CD4-positive, alpha-beta T cell treated with Interleukin-1 beta for 1 hour (primary cell): ENCODE measurements at places on chromosomes 5 and 9.

- no peak for DNase-seq
Observed at GRCh38 chr9:96137671-96138429, 164.1 kb downstream of the HSD17B3 start.

GRCh38 chr5:159804121-159804520 lies 112.2 kb upstream of the ADRA1B start:
- no peak for DNase-seq

- no peak for DNase-seq
Observed at GRCh38 chr9:96015876-96016686, 140.6 kb downstream of the ERCC6L2 start.

DNA sequence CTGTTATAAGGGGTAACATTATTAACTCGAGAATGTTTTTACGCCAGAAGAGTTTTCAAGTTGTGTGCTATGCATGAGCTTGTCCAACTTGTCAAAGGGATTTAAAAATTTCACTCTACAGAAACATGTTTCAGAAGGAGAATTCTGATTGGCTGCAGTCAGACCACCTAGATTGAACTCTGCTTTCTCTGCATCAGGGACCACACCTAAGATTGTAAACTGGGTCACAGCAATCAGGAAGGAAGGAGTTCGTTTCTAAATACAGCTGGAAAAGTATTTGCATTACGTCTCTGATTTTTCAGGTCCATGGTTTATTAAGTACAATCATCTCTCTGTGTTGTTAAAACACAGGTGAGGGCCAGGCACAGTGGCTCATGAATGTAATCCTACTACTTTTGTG lies 5.8 kb downstream of the GLRX start:
- DNase-seq, result no peak

DNA sequence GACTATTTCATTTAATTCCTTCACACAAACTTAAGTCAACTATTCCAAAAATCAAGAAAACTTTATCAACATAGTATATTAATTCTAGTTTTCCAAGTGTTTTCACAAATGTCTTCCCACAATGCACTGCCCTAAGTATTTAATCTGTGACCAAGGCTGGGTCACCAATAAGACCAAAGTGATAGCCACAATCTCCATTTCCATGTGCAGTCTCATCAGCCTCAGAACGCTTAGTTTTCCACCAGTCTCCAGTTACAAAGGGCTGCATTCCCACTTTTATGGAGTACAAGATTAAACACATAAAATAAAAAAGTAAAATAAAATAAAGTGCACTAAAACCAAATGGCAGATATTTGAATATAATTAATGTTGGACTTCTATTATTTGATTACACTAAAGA lies 371.6 kb upstream of the CCNH start:
- DNase-seq, result no peak

- DNase-seq, result no peak
Observed at GRCh38 chr5:157187046-157187754, 6.6 kb downstream of the ITK start.

- no peak for DNase-seq
Observed at GRCh38 chr9:78958892-78959291, 612.9 kb upstream of the TLE4 start.

- DNase-seq, result peak; percentile 74
Observed at GRCh38 chr5:172113036-172113435, 75.0 kb downstream of the STK10 start.

- no peak for DNase-seq
Observed at GRCh38 chr5:123752552-123753179, 240.7 kb downstream of the CSNK1G3 start.

- DNase-seq, result no peak
Observed at GRCh38 chr9:37271679-37272078, 150.8 kb upstream of the GRHPR start.

- DNase-seq, result no peak
Observed at GRCh38 chr5:102932781-102933180, 177.7 kb downstream of the PAM start.

DNA sequence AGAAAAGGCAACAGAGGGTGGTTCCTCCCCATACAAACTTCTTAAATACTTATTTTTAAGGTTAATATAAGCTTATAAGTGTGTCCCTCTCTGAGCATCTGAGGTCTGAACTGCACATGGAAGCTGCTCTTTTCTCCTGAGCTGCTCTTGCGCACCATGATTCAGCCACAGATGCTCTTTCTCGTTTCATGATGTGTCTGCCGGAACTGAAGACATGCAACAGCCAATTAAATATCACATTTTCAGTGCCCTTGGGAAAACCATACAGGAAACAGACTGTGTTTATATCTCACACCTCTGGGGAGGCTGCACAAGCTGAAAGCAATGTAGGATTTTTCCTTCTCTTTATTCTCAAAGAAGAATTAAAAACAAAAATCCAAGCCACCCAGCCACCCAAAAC lies 96.8 kb upstream of the NREP start:
- no peak for DNase-seq

GRCh38 chr5:150559088-150559487 lies 51.2 kb downstream of the NDST1 start:
- DNase-seq, result no peak

DNA sequence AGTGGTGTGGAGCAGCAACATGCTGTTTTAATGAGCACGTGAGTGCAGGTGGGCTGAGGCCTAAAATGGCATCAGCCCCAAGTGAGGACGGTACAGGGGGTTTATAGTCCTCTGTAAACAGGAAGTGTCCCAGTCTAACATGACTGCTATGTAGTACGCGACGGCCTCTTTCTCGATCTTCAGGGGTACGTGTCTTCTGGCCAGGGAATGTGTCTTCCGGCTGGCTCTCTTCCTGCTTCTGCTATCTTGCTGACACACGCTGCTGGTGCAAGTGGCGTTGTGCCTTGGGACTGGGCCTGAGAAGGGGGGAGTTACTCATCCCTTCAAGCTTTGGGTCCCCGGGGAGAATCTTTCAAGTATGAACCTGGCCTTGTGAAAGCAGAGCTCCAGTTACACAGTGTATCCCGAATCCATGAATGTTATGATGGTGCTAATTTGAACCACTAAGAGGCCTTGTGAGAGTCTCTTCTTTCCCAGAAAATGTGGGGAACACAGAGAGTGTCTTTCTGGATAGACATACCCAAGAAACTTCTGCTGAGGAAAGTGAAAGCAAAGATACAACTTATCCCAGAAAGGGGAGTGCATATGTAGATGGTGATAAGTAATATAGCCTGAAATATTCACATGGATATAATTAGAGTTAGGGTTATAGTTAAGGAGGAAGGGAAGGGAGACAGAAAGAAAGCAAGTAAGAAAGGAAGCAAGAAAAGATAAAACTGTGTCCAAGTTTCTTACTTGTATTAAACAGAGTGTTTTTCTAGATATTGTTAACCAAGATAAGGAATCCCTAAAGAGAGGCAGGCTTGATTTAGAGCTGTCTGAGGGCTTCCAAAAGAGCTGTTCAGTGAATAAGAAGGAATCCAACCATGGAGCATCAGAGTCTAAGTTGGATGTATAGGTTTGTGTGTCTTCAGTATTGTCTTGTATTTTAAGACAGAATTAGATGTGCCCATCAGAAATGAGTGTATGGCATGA lies 35.5 kb upstream of the ANXA2R start:
- DNase-seq, result no peak

DNA sequence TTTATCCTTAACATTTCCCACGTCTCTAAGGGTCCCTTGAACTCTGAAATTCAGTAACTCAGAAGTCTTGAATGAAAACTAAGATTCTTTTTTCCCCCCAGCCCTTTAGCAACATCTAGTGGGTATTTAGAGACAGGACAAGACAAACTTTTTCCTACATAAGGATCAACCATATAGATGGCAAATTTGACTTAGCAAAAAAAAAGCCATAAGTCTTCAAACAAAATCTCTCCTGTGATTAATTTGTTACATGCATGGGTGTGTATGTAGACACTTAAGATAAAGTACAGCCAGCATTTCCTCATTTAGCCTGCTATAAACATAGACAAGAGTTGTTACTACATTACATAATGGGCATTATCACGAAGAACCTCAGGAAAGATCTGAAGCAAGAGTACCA lies 29.1 kb upstream of the ANKRD31 start:
- no peak for DNase-seq

- DNase-seq, result no peak
Observed at GRCh38 chr5:131679911-131680310, 44.9 kb upstream of the RAPGEF6 start.

- peak; percentile 47 for DNase-seq
Observed at GRCh38 chr9:133115604-133116345, 5.3 kb downstream of the RALGDS start.

DNA sequence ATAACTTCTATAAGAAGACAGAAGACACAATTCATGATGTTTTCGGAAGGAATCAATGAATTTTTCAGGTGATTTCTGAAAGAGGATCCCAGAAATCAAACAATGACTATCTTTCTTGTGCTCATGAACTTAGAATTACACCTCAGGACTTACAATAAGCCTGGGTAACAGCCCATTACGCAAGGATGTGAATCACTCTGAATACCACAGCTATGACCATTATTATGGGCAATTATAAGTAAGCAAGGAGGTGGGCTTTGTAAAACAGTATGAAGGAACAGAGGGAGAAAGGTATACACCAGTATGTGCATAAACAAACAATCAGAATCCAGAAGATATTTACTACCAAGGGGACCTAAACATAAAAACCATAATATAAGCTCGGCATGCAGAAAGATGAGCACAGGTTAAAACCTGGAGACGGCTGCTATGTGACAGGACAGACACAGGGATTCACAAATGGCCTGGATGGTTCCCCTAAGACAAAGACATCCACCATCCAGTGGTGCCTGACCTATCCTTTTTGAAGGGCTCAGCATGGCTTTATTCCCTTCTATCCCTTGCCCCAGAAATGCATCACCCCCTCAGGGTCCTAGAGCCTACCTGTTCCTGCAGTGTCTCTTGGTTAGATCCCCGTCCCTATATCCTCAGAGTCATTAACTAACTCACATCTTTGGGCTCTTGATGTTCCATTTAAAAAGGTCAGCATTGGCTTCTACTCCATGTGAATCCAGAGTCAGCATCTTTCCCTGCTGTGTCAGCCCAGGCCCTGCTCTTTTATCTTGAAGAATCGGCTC lies 21.8 kb upstream of the PPP2CA start:
- no peak for DNase-seq
